ENCODE measurements at places on chromosomes 6 and 20. TPM values are rescaled to one million over a fixed set of nuclear protein-coding genes. Genes with fewer than 3 reads are reported as not detected.

Gene FAM83C
- total RNA-seq: not detected

Gene PRSS16
- total RNA-seq: not detected

Gene SIRPA
- 26.8 TPM for total RNA-seq

- DNase-seq: no peak
Observed at GRCh38 chr6:54846243-54846856, at the start of gene FAM83B. Gene FAM83B (plus strand): TSS chr6:54846771. CDS start chr6:54870247, 23,476 bp downstream.

- no peak for DNase-seq
Observed at GRCh38 chr6:76014626-76015530, 57.6 kb downstream of the IMPG1 start.

DNA sequence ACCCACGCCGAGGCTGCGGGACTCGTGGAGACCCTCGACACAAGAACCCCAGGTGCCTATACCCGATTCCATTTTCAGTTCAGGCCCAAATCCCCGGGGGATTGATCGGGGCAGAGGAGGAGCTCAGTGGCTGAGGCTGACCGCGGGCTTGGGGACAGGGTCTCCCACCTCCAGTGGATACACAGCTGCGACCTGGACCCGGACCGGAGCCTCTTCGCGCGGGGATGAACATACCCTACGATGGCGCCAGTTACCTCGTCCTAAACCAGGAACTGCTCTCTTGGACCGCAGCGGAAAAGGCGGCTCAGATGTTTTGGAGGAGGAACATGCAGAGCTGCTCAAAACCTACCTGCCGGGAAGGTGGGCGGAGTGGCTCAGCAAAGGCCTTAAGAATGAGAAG lies 27.4 kb upstream of the HLA-G start:
- DNase-seq: no peak

- no peak for DNase-seq
Observed at GRCh38 chr6:16305788-16306187, 67.4 kb downstream of the GMPR start.

- no peak for DNase-seq
Observed at GRCh38 chr20:41172296-41173140, 35.2 kb downstream of the PLCG1 start.

- DNase-seq: no peak
Observed at GRCh38 chr20:36481380-36482043, 59.8 kb upstream of the MYL9 start.

DNA sequence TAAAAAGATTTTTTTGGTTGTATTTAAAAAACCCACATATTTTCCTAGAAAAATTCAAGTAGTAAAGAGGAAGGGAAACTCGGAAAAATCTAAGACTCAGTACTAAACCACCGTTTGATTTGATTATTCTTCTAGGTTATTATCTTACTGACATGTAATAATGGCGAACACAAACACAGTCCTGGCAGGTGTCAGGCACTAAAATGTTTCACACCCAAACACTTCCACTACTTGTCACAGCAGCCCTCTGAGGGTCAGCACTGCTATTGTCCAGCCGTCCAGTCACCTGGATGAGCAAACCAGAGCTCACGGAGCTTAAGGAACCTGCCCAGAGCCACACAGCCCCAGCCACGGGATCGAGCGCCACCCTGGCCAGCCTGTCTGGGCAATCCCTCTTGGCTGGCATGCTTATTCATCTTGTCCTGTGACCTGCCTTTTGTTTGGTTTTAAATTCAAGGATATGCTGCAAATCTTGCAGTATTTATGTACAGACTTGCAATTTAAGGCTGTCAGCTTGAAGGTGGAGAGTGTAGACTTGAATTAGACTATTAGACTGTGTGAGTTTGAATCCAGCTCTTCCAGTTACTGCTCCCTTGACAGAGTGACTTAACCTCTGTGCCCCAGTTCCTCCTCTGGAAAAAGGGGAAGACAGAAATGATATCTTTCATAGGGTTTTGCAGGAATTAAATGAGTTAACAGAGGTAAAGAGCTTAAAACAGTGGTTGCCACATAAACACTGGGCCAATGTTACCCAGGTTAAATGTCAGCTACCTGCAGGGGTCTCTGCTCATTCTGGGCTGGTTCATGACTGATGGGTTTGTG lies 82.2 kb downstream of the CDYL start:
- DNase-seq: no peak

DNA sequence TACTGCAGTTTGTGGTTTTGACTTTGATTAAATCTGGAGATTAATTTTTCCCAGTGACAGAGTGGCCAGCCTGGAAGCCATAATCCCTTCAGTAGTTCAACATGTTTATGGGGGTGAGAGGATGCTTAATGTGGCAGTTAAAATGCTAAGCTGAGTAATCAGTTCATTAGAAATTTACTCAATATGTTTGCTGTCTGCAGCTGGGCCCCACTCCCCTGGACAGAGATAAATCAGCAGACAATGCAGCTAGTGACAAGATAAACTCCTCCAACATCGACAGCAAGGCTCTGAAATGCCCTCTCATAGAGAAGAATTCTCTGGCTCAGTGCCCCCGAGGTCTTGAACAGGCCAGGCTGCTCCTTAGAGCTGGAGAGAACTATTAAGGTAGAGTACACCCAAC lies 101.9 kb downstream of the LRFN2 start:
- DNase-seq: no peak
